ENCODE measurements at places on chromosomes 16 and 17.

DNA sequence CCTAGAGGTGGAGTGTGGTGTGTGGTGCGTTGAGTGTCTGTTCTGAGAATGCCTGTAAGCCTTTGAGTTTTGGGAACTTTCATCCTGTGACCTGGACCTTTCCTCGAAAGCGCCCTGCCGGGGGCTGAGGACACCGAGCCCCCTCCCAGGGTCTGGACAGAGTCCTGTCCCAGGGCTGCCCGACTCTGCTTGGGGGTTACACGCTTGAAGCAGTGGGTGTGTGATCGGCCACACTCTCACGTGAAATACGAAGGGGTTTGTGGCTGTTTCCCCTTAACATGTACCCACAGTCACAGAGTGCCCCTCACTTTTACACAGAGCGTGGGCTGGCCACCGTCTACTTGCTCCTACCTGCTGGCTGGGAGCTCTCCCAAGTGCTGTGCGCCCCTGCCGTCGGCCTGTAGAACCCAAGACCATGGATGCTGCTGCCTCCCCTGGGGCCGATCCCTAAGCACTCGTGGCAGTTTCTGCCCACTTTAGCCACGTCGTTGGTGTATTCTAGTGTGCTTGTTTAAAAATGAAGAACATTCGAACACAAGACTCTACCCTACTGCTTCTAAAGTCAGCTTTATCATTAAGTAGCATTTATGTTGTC lies 6.8 kb downstream of the ZNF750 start:
- DNase-seq = no peak

DNA sequence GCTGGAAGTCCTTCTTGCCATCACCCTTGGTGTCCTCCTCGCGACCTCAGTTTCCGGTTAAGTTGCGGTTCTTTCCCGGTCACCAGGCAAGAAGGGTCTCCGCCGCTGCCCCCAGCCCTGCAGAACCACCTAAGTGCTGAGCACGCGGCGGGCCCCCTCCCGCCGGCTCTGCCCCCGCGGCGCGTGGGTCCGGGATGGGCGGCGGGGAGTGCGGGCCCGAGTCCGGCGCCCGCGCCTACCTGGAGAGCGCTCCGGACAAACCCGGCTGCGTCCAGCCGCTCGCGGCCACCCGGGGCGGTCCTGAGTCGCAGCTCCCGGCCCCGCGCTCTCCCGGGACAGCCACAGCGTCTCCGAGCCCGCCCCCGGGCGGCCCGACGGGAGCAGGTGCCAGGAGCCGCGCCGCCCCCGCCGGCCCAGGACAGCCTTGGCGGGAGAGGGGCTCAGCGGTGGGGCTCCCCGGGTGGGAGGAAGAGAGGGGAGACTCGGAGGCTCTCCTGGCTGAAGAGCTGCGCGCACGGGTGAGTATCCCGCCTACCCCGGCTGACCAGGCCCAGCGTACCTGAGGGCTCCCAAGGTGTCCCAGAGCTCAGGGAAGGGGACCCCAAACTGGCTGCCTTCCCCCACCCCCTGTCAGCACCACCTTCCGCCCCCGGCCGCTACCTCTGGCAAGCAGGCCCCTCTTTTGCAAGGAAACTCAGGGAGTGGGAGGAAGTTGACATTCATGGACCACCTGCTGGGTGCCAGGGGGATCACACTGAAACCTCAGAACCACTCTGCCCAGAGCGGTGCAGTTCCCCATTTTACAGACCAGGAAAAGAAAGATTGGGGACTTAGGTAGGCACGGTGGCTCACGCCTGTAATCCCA lies 22.2 kb upstream of the C17orf113 start:
- DNase-seq = no peak

- DNase-seq = no peak
Measured at GRCh38 chr17:57247913-57248312, 8.4 kb upstream of the MSI2 start.

- DNase-seq = no peak
Measured at GRCh38 chr17:5396612-5397011, 22.9 kb downstream of the NUP88 start.

GRCh38 chr17:59427425-59427921 lies 96.0 kb downstream of the YPEL2 start:
- DNase-seq = no peak

Measured in OCI-M1 (cell line).